ENCODE measurements at places on chromosomes 11 and 22.
A peak's percentile ranks its signal among the peaks of the same experiment; 100 is the strongest.

GRCh38 chr11:59192446-59193020 lies 20.2 kb downstream of the MPEG1 start:
- no peaks in the 10 kb centered on the region for H3K4me1 ChIP-seq
- H3K27me3 ChIP-seq, result peaks cover 6% of the 10 kb centered on the region
- no peak for DNase-seq
- no peaks in the 10 kb centered on the region for H3K36me3 ChIP-seq
- no peak overlapping the region for H3K4me3 ChIP-seq

DNA sequence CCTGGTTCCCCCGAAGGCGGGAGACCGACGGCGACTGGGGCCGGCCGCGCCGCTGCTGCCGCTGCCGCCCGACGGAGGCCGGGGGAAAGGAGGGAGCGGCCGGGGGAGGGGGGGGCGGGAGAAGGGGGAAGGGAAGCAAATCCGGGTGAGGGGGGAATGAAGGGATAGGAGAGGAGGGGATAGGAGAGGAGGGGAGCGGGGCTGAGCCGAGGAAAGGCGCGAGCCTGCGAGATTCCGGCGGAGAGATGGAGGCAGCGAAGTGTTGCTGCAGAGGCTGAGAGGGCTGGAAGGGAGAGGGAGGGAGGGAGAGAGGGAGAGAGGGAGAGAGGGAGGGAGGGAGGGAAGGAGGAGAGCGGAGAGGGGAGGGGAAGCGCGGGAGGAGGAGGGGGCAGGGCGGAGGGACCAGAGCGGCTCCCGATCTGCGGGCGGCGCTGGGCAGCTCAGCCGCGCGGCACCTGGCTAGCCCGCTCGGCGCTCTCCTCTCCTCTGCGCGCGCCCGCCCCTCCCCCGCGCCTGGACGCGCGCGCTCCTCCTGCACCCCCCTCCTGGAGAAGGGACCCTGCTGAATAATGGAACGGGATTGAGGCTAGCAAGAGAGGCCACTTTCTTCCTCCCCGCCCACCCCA lies 52.3 kb downstream of the SLC22A12 start:
- no peak for DNase-seq
- H3K4me3 ChIP-seq, result no peak overlapping the region
- no peaks in the 10 kb centered on the region for H3K4me1 ChIP-seq
- no peaks in the 10 kb centered on the region for H3K36me3 ChIP-seq
- peaks cover 60% of the 10 kb centered on the region for H3K27me3 ChIP-seq

DNA sequence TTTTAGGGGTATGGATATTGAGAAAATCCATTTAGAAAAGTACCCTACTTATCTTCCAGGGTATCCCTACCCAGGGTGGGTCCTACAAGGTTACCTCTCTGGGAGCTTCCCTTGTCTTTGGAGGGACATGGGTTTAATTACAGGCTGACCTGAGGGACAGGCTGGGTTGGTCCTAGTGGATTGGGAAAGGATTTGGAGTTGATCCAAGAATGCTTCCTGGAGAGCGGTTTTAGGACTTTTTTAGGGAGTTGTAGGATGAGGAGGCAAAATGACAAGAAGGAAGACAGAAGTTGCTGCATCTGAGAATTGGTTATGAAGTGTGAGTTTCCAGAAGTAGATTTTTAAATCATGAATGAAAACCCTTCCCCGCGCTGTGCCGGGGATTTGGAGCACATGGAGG lies 61.8 kb upstream of the CRTAM start:
- peaks cover 5% of the 10 kb centered on the region for H3K36me3 ChIP-seq
- no peak overlapping the region for H3K4me3 ChIP-seq
- H3K27me3 ChIP-seq, result no peaks in the 10 kb centered on the region
- no peak overlapping the region for H3K27ac ChIP-seq
- DNase-seq, result no peak
- H3K4me1 ChIP-seq, result peaks cover 20% of the 10 kb centered on the region

DNA sequence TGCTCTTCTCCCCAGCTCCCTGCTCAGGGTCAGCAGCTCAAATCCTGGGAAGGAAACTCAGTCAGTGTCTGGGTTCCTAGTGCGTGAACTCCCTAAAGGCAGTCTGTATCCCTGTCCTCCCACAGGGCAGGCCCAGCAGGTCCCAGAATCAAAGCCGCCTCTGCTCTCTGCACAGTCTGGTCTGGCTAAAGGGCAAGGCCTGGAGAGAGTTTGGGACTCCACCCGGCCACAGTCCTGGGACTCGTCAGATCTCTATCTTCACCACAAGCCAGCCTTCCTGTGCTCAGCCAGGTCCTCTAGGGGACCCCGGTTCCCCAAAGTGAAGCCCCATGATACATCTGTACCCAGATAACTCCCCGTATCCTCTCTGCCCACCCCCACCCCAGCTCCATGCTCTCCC lies 56.2 kb upstream of the CSNK2A3 start:
- H3K4me3 ChIP-seq, result no peak overlapping the region
- peaks cover 38% of the 10 kb centered on the region for H3K27me3 ChIP-seq
- no peak for DNase-seq
- peaks cover 6% of the 10 kb centered on the region for H3K4me1 ChIP-seq
- H3K36me3 ChIP-seq, result no peaks in the 10 kb centered on the region

DNA sequence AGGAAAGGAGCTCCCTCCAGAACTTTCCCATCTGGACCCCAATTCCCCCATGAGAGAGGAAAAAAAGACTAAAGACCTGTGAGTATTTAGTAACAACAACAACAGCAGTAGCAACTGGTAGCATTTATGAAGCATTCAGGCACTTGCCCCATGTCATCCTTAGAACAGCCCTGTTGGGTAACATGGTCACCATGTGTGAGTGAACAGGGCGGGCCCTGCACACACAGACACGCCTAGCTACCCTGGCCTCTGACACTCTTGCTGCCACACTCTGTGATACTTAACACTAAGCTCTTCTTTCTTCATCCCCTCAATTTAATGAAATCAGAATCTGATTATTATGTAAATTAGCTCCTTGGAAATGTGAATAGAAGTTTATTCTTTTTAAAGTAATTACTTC lies 26.1 kb upstream of the SLC25A18 start:
- no peak overlapping the region for H3K27ac ChIP-seq
- no peak overlapping the region for H3K4me3 ChIP-seq
- no peaks in the 10 kb centered on the region for H3K4me1 ChIP-seq
- H3K36me3 ChIP-seq, result no peaks in the 10 kb centered on the region
- no peak for DNase-seq

DNA sequence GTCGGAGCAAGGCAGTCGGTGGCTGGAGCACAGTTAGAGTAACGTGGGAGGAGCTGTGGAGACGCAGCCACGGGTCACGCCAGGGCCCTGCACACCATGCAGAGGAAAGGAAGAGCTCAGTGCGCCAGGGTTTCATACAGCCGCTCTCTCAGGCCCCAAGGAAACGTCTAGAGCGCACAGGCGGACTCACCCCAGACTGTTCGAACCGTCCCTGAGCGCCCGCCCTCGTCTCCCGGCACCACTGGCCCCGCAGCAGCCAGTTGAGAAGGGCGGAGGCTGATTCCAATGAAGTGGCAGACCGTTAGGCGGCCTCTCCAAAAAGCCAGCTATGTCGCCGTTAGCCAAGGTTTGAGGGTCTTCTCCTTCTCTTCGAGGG lies 483 bp upstream of the HYLS1 start:
- no peaks in the 10 kb centered on the region for H3K36me3 ChIP-seq
- peaks cover 9% of the 10 kb centered on the region for H3K4me1 ChIP-seq
- no peak overlapping the region for H3K27ac ChIP-seq
- DNase-seq, result no peak

DNA sequence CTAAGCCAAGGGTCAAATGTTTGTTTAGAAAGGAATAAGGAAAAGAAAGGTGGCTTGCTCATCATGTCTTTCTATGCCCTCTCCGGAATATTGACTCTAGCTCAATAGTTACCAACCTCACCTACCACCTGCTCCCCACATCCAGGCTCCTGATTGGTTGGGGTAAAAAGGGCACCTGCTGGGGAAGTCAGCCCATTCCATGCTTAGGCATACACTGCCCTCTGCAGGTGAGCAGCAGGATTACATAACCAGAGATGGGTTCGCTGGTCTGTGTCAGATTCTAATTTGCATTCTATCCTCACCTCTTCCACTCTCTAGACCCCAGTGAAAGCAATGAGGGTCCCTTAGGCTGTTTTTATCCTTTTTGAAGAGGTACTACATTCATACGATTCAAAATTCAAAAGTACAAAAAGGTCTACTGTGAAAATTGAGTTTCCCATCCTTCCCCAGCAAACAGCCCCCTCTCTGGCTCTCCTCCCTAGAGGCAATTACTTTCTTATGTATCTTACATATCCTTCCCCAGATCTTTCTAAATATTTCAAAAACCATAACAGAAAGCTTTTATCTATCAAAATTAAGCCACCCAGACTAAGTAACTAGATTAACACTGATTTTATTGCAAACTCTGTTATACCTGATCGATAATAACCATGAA lies 98.0 kb upstream of the ASPHD2 start:
- no peaks in the 10 kb centered on the region for H3K36me3 ChIP-seq
- no peak overlapping the region for H3K27ac ChIP-seq
- no peaks in the 10 kb centered on the region for H3K4me1 ChIP-seq
- DNase-seq, result no peak

- H3K4me3 ChIP-seq, result no peak overlapping the region
- DNase-seq, result no peak
- no peaks in the 10 kb centered on the region for H3K36me3 ChIP-seq
- H3K27me3 ChIP-seq, result no peaks in the 10 kb centered on the region
- H3K27ac ChIP-seq, result no peak overlapping the region
- no peaks in the 10 kb centered on the region for H3K4me1 ChIP-seq
Observed at GRCh38 chr11:2687223-2687530, 12.6 kb downstream of the KCNQ1OT1 start.

- H3K4me1 ChIP-seq, result peaks cover 8% of the 10 kb centered on the region
- H3K36me3 ChIP-seq, result no peaks in the 10 kb centered on the region
- no peaks in the 10 kb centered on the region for H3K27me3 ChIP-seq
- DNase-seq, result peak; percentile 90
Observed at GRCh38 chr11:32706985-32707741, 87.3 kb downstream of the CCDC73 start.

GRCh38 chr11:62416596-62416995 lies 2.2 kb upstream of the SCGB1A1 start:
- H3K27me3 ChIP-seq, result peaks cover 3% of the 10 kb centered on the region
- H3K27ac ChIP-seq, result no peak overlapping the region
- no peak for DNase-seq
- no peaks in the 10 kb centered on the region for H3K4me1 ChIP-seq
- H3K4me3 ChIP-seq, result no peak overlapping the region

DNA sequence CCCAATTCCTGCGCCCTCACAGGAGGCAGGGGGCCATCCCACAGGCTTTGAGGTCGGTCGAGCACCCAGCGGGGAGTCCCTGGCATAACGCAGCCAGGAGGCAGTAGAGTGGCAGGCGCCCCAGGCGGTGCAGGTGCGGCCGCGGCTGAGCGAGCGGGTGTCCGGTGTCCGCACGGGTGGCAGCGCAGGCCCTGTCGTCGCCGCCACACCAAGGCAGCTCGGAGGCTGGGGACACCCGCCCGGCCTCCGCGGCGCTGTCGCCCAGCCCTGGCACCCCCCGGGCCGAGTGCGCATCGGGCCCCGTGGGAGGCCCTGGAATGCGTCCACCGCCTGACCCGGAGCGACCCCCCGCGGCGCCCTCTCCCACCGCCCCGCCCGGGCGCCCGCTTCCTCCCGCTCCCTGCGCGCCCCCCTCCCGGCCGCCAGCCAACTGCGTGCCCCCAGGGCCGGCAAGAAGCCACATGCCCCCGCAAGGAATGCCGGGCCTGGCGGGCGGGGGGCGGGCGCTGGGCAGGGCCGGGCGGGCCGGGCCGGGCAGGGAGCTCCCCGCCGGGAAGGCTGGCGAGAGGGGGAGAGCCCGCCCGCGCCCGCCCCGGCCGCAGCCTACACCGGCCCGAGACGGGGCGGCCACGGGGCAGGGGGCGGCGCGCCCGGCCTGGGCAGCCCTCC lies 33.9 kb downstream of the PRDM11 start:
- peaks cover 32% of the 10 kb centered on the region for H3K4me1 ChIP-seq
- no peaks in the 10 kb centered on the region for H3K36me3 ChIP-seq
- H3K27ac ChIP-seq, result peak overlapping the region; percentile 75

GRCh38 chr11:77472991-77473800 lies 698 bp downstream of the PAK1 start:
- no peaks in the 10 kb centered on the region for H3K36me3 ChIP-seq
- DNase-seq, result no peak
- no peaks in the 10 kb centered on the region for H3K4me1 ChIP-seq
- no peaks in the 10 kb centered on the region for H3K27me3 ChIP-seq
- H3K4me3 ChIP-seq, result peak overlapping the region; percentile 62

- no peaks in the 10 kb centered on the region for H3K36me3 ChIP-seq
- no peak overlapping the region for H3K27ac ChIP-seq
- H3K27me3 ChIP-seq, result peaks cover 2% of the 10 kb centered on the region
- no peak overlapping the region for H3K4me3 ChIP-seq
- peak; percentile 77 for DNase-seq
- H3K4me1 ChIP-seq, result peaks cover 6% of the 10 kb centered on the region
Observed at GRCh38 chr11:120539667-120540369, 28.3 kb downstream of the GRIK4 start.

- H3K36me3 ChIP-seq, result no peaks in the 10 kb centered on the region
- no peaks in the 10 kb centered on the region for H3K4me1 ChIP-seq
- H3K27me3 ChIP-seq, result no peaks in the 10 kb centered on the region
Observed at GRCh38 chr22:49365910-49366309, 461.8 kb downstream of the BRD1 start.

- no peaks in the 10 kb centered on the region for H3K27me3 ChIP-seq
- peaks cover 44% of the 10 kb centered on the region for H3K4me1 ChIP-seq
- peak overlapping the region; percentile 95 for H3K27ac ChIP-seq
Observed at GRCh38 chr11:72039856-72040401, 40.4 kb downstream of the NUMA1 start.

DNA sequence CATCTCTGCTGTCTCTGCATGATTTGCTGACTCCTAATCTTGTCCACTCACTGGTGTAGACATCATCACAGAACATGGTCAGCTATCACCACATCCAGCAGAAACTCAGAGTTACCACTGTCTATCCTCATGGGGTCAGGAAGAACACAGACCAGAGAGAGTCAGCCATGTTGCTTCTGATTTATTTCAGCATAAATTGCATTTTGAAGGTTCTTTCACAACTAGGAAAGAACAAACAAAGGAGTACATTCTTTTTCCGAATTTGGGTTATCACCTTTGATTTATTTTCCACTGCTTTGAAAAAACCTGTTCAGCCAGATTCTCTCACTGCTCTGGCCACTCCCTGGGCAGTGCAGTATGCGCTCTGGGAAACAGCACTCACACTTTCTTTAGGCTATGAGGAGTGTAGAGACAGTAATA lies 172.0 kb upstream of the MTMR2 start:
- H3K36me3 ChIP-seq, result peaks cover 5% of the 10 kb centered on the region
- H3K27ac ChIP-seq, result no peak overlapping the region
- peaks cover 23% of the 10 kb centered on the region for H3K4me1 ChIP-seq
- no peaks in the 10 kb centered on the region for H3K27me3 ChIP-seq
- no peak overlapping the region for H3K4me3 ChIP-seq

DNA sequence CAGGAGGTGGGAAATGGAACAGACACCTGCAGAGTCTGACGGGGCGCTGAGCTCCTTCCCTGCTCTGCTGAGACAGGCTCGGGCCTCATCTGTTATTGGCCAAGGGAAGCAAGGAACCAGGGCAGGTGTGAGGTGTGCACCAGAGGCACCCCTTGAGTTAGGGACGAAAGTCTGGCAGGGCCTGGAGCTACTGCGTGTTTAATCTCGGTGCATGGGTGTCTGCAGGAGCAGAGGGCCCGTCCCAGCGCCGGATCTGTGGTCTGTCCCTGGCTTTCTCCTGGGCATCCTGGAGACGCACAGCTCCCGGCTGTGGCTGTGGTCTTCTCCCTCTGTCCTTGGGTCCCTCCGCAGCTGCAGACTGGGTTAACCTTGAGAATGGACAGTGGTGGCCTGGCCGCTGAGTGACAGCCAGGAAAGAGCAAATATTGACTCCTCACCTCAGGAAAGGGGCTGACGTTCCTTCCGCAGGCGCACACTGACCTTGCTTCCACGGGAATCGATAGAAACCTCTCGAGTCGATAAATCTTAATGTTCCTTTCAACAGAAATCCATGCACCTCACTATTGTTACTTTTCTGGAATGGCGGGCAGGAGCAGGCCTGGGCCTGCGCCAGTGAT lies 975.6 kb downstream of the BRD1 start:
- no peaks in the 10 kb centered on the region for H3K27me3 ChIP-seq
- no peak overlapping the region for H3K4me3 ChIP-seq
- DNase-seq, result no peak
- H3K27ac ChIP-seq, result no peak overlapping the region
